ENCODE measurements at places on chromosomes 12 and 14.

DNA sequence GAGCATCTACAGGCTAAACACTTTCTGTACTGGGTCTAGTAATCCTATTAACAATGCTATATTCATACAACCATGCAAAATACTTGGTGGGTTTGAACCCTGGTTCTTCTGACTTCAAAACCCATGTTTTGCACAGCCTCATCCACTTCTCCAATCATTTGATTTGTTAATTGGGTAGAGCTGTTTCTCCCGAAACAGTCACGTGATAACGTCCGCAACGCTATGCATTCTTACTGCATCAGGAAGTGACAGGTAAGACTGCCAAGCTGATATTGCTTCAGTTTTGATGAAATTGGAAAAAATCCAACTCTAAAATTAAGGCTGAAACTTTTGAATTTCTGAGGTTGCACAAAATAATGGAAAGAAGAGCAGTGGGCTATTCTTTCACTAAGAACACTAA lies 30.4 kb upstream of the RNU6-7 start:
- no peak for DNase-seq

GRCh38 chr12:27937768-27938167 lies 34.8 kb downstream of the PTHLH start:
- no peak for DNase-seq

GRCh38 chr12:103779410-103780092 lies 61.5 kb downstream of the NT5DC3 start:
- peak; percentile 73 for DNase-seq

GRCh38 chr12:77364400-77364799 lies 299.0 kb upstream of the E2F7 start:
- no peak for DNase-seq

DNA sequence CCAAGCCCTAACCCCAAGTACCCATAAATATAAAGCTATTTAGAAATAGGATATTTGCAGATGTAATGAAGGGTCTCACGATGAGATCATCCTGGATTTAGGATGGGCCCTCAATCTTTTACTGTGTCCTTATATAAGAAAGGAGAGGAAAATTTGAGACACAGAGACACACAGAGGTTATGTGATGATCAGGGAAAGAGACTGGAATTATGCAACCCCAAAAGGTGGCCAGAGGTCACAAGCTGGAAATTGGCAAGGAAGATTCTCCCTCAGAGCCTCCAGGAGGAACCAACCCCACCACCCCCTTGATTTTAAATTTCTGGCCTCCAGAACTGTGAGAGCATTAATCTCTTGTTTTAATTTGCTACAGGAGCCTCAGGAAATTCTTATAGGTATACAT lies 334.9 kb upstream of the PRICKLE1 start:
- DNase-seq = no peak

- no peak for DNase-seq
Measured at GRCh38 chr14:82445810-82446570, 912.3 kb upstream of the SEL1L start.

GRCh38 chr14:81127785-81128184 lies 93.0 kb downstream of the GTF2A1 start:
- no peak for DNase-seq

GRCh38 chr12:57522887-57523705 lies 472 bp downstream of the MBD6 start:
- DNase-seq = no peak

DNA sequence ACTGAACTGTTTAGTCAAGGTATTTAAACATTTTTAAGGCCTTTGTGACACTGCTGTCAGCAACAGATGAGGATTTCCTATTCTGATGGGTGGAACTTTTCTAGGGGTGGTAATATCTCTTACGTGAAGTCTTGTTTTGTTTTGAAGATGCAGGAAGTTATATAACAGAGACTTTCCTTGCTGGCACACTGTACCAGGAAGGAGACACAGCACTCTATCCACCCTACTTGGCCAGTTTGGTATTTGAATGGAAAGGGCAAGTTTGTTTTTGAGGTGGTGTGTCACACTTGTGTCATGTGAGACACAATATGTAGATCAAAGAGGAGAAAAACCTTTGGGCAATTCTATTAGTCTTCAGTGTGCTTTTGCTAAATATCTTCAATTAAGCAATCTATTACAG lies 51.6 kb upstream of the SRP54 start:
- no peak for DNase-seq

DNA sequence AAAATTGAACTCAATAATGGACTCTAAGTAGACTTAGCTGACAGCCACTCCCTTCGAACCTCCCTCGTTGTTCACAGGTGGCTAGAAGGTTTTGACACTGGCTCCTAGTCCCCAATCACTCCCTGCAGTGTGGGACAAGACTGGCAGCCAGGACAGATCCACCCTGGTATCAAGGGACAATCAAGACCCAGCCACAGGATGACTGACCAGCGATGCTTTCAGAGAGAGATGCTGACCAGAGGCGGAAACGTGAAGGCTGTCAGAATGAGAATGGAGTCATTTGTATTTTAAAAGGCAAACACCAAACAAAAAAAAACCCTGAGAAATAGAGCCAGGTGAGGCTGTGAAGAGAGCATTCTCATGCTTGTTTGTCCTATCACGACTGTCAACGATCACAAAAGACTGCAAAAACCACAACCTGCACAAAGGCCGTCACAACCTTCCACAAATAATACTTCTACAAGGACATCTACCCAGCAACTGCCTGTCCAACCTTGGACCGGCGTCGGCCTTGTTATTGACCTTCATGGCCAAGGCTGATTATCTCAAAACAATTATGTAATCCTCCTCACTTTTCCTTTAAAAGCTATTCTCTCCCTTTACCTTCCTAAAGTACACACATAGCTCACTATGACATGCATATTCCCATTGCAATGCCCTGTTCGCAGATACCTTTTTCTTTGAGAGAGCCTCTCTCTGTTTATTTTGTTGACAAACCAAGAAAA lies 13.2 kb downstream of the EIF5 start:
- no peak for DNase-seq

DNA sequence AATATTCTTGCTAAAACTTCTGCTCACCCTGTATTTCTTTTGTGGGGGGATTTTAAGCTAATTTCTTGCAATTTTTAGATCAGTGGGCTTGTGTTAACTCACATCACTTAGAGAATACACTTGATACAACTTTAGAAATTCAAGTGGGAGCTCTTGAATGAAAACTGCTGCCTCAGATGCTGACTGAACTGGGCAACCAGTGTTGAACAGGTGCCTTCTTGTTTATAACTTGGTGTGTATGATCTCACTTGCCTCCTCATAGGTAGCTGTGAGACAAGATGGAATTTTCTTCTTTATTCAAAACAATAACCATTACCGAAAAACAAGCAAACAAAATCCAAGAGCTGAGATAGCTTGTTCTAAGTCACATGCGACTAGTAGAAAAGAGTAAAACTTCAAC lies 63.5 kb downstream of the FGD4 start:
- DNase-seq = no peak
